ENCODE measurements at places on chromosomes 12 and 14. TPM values are rescaled to one million over a fixed set of nuclear protein-coding genes. Genes with fewer than 3 reads are reported as not detected.

DNA sequence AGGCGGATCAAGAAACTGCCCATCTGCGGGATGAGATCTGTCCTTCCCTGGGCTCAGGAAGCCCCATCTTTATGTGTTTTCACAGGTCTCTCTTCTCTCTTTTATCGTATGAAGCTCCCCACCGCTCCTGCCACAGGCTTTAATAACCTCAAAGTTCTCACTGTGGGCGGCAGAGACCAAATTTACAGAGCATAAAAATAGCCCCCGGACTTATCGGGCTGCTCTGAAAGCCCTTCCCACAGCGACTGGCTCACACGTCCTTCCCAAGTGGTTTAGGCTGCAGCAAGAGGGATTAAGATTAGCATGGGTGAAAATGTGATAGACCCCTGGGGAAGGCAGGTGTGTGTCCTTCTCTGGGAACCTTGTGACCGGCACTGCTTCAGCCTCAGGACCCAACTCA lies 47.8 kb downstream of the TESC start:
- no peaks in the 10 kb centered on the region for H3K4me1 ChIP-seq
- no peak overlapping the region for H3K4me3 ChIP-seq
- H3K27ac ChIP-seq: peak overlapping the region; percentile 87
- H3K27me3 ChIP-seq: no peaks in the 10 kb centered on the region

DNA sequence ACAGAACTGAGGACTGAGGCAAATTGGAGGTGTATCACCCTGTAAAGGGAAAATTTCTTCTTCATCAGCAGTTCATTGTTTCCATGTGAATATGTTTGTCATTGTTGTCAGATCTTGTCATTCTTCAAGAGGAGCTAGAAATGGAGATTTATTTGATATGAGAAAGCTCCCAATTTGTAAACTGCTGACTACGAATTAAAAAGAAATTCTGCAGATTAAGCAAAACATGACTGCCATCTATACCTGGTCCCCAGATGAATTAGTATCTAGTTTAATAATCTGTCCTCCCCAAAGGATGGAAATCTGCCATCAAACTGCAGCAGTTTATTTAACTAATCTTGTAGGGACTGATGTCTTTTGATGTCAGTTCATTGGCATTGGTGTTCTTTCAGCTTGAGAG lies 162.8 kb downstream of the TRHDE start:
- no peaks in the 10 kb centered on the region for H3K27me3 ChIP-seq
- H3K27ac ChIP-seq: no peak overlapping the region
- no peak for DNase-seq
- no peak overlapping the region for H3K4me3 ChIP-seq
- H3K36me3 ChIP-seq: no peaks in the 10 kb centered on the region
- no peaks in the 10 kb centered on the region for H3K4me1 ChIP-seq

DNA sequence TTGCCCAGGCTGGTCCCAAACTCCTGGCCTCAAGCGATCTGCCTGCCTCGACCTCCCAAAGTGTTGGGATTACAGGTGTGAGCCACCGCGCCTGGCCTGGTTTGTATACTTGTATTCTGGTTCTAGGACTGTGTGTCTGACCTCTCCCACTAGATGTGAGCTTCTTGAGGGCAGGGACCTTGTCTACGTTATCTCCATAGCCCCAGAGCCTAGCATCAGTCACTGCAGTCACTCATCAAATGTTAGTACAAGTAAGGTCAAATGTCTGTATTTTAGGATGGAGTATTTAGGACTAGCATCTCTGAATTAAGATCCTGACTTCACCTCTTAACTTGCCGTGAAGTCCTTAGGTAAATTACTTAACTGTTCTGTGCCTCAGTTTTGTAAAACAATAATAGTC lies 2.9 kb downstream of the RILPL2 start:
- DNase-seq: no peak
- H3K4me1 ChIP-seq: peaks cover 58% of the 10 kb centered on the region
- H3K4me3 ChIP-seq: peak overlapping the region; percentile 60
- H3K27ac ChIP-seq: peak overlapping the region; percentile 93

Gene TMPRSS12
- polyA plus RNA-seq: not detected

Gene PSMC6
- polyA plus RNA-seq: 68.6 TPM

Gene CPNE6
- not detected for polyA plus RNA-seq
